Lung (tissue), 17 donors: ENCODE measurements at places on chromosomes 3 and 15. TPM values are rescaled to one million over a fixed set of nuclear protein-coding genes. Genes with fewer than 3 reads are reported as not detected.

The AQR gene
- polyA plus RNA-seq = 14.5 TPM

The GOLGA6D gene
- polyA plus RNA-seq = not detected

The STRIT1 gene
- polyA plus RNA-seq = not detected

The TMEM212 gene
- 1.5 TPM for polyA plus RNA-seq

The GOLGA8J gene
- polyA plus RNA-seq = not detected

The GOLGA8N gene
- 11.6 TPM for polyA plus RNA-seq

The CD96 gene
- polyA plus RNA-seq = 1.9 TPM

The ZIC1 gene
- 0.10 TPM for polyA plus RNA-seq

The GDPGP1 gene
- polyA plus RNA-seq = 3.4 TPM

The CHP1 gene
- 73.3 TPM for polyA plus RNA-seq

The BOC gene
- polyA plus RNA-seq = 3.2 TPM

The OR5K4 gene
- not detected for polyA plus RNA-seq

The TMC3 gene
- polyA plus RNA-seq = not detected

The GPR149 gene
- polyA plus RNA-seq = not detected

The GASK1A gene
- polyA plus RNA-seq = 1.9 TPM

The NEK10 gene
- polyA plus RNA-seq = 3.5 TPM

The FBXL22 gene
- 0.42 TPM for polyA plus RNA-seq

The KBTBD8 gene
- polyA plus RNA-seq = 1.3 TPM

The DIS3L gene
- polyA plus RNA-seq = 8.0 TPM

The CHCHD4 gene
- polyA plus RNA-seq = 14.0 TPM

The SIDT1 gene
- polyA plus RNA-seq = 4.1 TPM

The PODXL2 gene
- 3.1 TPM for polyA plus RNA-seq

The FHIT gene
- polyA plus RNA-seq = 9.7 TPM

The ZBTB11 gene
- 7.5 TPM for polyA plus RNA-seq

The PHC3 gene
- polyA plus RNA-seq = 7.6 TPM

The TNFAIP8L3 gene
- polyA plus RNA-seq = 3.7 TPM

The POLR2H gene
- polyA plus RNA-seq = 93.2 TPM

The CLDN16 gene
- 0.65 TPM for polyA plus RNA-seq

The CIDEC gene
- 0.08 TPM for polyA plus RNA-seq

The SMCO1 gene
- polyA plus RNA-seq = not detected

The EFCC1 gene
- 10.0 TPM for polyA plus RNA-seq

The RGMA gene
- 3.4 TPM for polyA plus RNA-seq

The DAZL gene
- not detected for polyA plus RNA-seq

The RTP1 gene
- polyA plus RNA-seq = not detected

The VEPH1 gene
- 53.5 TPM for polyA plus RNA-seq

The ZNF620 gene
- 3.0 TPM for polyA plus RNA-seq

The SLC38A3 gene
- polyA plus RNA-seq = 0.24 TPM

The IL12A gene
- polyA plus RNA-seq = 0.93 TPM

The TRIM42 gene
- not detected for polyA plus RNA-seq

The ST8SIA2 gene
- not detected for polyA plus RNA-seq
